ENCODE measurements at places on chromosomes 4 and X.

GRCh38 chrX:139560221-139560620, 29.7 kb downstream of the F9 start:
- DNase-seq = no peak

DNA sequence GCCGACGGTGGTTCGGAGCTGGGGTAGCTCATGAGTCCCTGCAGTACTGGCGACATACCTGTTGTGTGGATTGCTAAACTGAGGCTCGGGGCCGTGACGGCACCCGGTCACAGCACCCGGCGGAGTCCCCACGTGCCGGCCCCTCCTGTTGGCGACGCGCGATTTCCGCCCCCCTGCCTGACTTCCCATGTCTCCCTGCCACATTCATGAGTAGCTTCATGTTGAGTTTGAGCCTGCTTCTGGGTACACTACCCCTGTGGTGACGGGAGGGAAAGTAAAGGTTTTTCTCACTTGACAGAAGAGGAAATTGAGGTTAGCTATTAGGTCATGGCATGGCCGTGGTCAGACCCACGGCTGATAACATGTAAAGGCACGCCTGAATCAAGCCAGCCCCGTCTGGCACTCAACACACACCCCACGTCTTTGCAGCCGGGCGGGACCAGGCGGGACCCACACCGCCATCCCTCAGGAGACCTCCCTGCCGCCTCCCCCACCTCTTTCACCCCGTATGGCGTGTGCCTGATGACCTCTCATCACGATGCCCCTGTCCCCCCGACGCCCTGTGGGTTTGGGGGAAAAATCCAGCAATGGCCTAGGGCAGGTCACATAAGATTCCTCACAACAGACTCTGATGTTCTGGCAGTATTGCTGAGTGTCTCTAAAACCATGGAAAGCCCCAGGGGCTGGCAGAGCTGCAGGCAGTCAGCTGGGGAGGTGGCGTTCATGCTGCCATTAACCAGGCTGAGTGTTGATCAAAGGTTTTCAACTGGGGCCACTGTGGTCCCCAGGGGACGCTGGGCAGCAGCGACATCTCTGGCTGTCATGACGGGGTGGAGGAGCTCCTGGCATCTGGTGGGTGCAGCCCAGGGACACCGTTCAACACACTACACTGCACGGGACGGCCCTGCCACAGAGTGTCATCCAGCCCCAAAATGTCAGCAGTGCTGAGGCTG, 29.2 kb downstream of the P2RY8 start:
- peak; percentile 58 for DNase-seq

DNA sequence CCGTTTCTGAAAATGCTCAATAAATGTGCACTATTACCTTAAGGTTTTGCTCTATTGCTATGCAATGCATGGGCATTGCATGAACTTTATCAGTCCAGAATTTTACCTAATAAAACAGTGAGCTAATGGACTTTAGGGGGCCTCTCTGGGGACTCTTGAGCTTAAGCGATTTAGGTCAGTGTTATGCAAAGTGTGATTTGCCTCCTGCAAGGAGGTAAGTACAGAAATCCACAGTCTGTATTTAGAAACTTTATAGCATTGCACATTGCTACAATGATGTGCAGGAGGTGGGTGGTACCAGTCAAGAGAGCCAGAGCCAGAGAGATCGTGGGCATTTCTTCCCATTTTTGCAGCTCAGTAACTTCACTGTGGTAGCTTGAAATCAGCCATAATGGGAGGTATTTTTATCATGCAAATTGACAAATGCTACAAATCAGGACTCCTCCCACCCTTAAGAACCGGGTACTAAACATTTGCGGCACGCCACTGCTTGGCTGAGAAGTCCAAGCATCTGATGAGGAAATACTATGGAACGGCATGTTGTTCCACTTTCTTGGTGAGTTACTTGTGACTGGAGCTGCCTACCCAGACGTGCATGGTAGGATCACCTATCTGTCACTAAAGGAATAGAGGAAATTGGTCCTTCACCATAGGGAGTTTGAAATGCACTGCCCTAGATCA, 174.6 kb upstream of the PGRMC2 start:
- DNase-seq = no peak

DNA sequence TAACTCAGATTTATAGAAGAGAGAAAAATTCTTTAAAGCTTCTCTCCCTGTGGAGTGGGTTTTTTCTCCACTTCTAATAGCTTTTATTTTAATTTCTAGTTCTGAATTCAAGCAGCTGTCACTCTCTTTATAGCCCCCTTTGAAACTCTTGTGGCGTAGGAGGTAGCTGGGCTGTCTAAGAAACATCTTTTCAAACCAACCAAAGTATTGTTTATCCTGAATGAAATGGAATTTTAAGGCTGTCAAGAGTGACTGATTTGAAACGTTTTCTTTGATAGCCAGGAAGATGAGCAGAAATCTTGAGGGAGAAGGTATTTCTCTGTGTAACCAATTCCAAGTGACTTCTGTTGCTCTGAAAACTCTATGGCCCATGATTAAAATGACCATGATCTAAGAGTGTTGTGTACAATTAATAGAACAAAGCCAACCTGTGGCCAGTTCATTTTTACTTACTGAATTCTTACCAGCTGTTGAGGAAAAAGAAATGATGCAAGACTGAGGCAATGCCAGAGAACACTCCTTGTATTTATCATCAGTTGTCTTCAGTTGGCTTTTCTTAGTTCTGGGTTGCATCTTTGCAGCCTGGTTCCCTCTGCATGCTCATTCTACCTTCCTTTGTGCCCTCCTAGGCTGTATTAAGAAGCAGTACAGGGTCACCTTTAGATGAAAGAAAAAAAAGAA, 298.4 kb downstream of the ARHGAP10 start:
- DNase-seq = peak; percentile 89

- DNase-seq = no peak
Observed at GRCh38 chrX:45669715-45670340, 469.2 kb upstream of the DIPK2B start.

DNA sequence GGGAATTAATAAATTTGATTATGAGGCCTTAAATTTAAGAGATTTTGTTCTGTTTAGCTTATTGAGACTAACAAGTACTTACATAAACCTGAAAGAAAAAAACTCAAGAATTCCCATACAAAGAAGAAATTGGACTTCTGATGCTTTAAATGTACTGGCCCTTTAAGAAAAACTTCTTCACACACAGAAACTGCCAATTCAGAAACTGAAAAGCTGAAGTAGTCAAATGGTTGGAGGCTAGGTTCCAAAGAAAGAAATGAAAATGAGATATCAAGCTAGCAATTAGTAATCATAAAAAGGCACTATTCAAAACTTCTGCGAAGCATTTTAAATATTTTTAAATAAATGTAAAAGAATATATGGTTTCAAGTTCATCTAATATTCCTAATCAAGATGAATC, 151.3 kb downstream of the THOC2 start:
- peak; percentile 8 for DNase-seq

- DNase-seq = no peak
Observed at GRCh38 chrX:10906866-10907265, 204.3 kb upstream of the HCCS start.

DNA sequence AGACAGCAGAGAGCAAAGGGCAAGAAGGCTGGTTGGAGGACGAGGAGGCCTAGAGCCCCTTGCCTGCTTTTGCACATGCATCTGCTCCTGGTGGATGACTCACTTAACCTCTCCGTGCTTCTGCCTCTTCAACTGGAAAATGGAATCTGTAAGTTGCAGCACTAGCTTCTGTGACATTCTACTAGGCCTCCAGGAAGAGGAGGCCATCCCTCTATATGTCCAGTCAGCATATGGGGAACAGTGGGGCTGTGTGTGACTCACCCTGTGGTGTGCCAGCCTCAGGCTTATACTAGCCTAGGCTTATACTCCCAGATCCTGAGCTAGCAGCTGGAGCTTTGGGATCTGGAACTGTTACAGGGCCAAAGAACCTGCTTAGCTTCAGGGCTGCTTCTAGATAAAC, 36.0 kb downstream of the RTL9 start:
- no peak for DNase-seq

DNA sequence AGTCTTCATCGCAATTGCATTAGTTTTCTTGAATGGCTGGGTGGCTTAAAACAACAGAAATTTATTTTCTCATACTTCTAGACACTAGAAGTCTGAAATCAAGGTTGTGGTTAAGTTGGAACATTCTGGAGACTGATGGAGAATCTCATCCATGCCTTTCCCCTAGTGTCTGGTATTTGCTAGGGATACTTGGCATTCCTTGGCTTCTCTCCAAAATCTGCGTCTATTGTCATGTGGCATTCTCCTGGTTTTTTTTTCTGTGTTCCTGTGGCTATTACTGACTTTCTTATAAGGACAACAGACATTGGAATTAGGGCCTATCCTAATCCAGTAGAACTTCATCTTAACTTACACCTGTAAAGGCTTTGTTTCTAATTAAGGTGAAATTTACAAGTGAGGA, 272.8 kb upstream of the EPHA5 start:
- no peak for DNase-seq

GRCh38 chr4:20256381-20256881, 4.7 kb downstream of the SLIT2 start:
- DNase-seq = no peak

GRCh38 chr4:5758741-5759140, 47.7 kb downstream of the EVC start:
- no peak for DNase-seq

DNA sequence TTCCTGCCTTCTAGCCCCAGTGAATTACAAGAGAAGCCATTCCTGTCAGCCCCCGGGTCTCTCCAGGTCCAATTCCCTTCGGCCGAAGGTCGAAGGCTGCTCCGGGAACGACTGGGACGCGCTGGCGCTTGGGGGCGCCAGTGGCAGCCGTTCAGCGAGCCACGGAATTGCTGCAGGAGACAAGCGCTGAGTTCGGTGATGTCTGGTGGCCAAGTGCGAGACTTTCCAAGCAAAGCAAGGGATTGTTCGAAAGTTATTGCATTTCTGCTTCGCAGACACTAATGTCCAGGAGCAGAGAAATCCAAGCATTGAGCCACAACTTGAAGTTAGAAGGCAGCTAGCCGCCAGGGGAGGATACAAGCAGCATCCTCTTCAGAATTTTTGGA, 1.1 kb upstream of the DKK2 start:
- no peak for DNase-seq

- no peak for DNase-seq
Observed at GRCh38 chrX:53047228-53047627, 1.4 kb upstream of the GPR173 start.

DNA sequence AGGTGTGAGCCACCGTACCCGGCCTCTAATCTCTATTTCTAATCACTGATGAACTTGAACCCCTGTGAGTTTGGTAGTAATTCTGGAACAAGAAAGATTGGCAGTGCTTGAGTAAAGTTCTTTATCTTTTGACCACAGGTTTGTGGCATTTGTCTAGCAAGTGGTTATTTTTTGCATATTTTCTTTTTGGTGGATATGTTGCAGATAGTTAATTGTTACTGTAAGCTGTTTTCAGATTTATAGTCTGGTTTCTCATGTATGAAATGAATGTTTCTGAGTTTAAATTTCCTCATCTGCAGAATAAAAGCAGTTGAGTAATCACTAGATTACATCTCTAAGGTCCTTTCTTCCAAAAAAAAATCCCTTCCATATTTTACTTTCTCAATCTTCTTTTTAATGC, 105.2 kb downstream of the GASK1B start:
- DNase-seq = no peak

- peak; percentile 80 for DNase-seq
Observed at GRCh38 chr4:48275247-48275646, 5.6 kb upstream of the TEC start.

GRCh38 chrX:65926095-65927019, 113.5 kb downstream of the VSIG4 start:
- DNase-seq = peak; percentile 95

- no peak for DNase-seq
Observed at GRCh38 chr4:134546279-134546678, 344.7 kb upstream of the PABPC4L start.

DNA sequence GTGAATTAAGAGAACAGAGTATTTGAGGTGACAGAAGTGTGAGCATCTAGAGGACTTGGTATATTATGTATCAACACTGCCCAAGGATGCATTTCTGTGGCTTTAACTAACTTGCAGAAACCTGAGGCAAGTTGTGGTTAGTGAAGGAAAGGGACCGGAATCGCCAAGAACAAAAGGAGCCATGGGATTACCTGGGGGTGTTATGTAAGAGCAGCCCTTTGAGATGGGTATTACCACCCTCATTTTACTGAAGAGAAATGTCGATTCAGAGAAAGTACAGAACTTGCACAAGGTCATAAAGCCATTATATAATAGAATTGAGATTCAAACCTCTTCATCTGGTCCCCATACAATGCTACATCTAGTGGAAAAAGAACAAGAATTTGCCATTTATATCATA, 14.3 kb downstream of the TENM3 start:
- no peak for DNase-seq

DNA sequence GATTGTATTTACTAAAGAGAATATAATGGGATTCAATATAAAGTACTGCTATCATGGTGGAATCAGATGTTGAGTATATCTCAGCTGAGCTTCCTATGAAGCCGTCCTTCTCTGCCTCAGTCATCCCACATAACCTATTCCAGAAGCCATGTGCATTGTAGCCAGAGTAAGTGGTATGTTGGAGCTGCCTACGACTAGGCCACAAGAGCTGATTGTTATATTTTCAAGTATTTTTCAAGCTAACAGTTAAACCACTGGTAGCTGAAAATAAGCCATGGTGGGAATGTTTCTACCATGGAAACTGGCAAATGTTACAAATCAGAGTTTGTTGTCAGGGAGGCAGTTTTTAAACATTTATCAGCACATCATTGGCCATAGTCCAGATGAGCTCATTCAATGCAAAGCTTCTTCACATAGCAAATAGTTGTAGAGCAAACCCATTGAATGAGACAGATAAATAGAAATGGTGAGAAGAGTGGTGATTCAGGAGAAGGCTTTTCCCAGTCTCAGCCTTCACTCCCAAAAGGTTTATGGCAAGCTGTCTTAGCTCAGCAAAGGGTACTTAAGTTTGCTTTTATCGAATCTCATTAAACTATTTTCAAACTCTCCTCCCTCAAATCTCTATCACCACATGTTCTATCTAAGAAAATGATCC, 436.4 kb downstream of the PCDH19 start:
- no peak for DNase-seq

- no peak for DNase-seq
Observed at GRCh38 chr4:105569057-105569865, 16.8 kb downstream of the ARHGEF38 start.

DNA sequence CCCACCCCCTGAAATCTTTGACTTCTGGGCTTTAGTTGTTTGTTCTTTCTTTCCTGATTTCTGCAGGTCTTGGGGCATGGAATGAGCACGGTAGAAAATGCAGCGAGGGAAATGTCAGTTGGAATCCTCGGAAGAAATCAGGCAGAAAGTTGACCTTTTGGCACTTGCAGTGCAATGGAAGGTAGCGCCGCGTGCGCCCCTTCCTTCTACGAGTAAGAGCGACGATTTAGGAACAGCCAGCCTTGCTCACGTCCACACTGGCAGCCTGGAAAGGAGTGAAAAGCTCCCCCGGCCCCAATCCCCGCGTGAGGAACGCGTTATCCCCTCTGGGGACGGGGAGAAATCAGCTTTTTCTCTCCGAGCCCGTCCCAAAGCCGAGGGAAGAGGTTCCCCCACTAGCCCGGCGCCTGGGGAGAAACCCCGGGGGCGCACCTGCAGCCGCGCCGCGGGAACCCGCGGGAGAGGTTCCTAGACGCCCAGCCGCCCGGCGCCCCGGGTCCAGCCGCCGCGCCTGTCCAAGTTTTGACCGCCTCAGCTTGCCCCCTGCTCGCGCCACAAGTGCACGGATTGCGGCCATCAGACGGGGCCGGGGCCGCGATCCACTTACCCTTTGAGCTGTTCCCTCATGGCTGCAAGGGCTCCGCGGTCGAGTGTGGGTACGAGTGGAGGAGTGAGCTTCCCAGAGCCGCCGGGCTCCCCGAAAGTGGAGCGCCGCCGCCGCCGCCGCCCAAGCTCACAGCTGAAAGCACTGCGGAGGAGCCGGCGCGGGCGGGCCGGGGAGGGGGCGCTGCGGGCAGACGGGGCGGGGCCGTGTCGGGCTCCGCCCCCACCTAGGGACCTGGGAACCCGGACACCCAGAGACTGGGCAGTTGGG, 194.6 kb upstream of the FTHL17 start:
- DNase-seq = no peak

Measured in OCI-M1 (cell line).